NCI-H2081 treated with DMSO at 0.1 percent for 48 hours (cell line): ENCODE measurements at places on chromosomes 16 and 17.

GRCh38 chr17:75679706-75680211 is 12.6 kb downstream of the SAP30BP start:
- no peak for DNase-seq

DNA sequence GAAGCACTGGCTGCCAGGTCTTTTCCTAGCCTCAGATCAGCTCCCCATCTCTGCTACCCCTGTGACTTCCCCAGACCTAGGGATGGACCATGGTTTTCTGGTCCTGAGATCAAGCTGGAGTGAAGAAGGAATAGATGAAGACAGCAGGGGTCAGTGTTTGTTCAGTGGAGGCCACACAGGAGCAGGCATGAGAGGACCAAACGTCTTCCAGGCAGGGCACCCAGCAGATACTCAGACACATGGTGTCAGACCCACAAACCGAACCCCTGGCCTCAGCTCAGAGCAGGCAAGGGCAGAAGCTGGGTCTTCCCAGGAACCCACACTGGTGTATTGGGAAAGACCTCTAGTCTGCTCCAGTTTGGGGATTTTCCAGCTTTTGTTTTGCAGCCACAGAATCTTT is 189.7 kb downstream of the IRX5 start:
- DNase-seq, result no peak

GRCh38 chr17:56113486-56113885 is 39.8 kb upstream of the ANKFN1 start:
- no peak for DNase-seq

DNA sequence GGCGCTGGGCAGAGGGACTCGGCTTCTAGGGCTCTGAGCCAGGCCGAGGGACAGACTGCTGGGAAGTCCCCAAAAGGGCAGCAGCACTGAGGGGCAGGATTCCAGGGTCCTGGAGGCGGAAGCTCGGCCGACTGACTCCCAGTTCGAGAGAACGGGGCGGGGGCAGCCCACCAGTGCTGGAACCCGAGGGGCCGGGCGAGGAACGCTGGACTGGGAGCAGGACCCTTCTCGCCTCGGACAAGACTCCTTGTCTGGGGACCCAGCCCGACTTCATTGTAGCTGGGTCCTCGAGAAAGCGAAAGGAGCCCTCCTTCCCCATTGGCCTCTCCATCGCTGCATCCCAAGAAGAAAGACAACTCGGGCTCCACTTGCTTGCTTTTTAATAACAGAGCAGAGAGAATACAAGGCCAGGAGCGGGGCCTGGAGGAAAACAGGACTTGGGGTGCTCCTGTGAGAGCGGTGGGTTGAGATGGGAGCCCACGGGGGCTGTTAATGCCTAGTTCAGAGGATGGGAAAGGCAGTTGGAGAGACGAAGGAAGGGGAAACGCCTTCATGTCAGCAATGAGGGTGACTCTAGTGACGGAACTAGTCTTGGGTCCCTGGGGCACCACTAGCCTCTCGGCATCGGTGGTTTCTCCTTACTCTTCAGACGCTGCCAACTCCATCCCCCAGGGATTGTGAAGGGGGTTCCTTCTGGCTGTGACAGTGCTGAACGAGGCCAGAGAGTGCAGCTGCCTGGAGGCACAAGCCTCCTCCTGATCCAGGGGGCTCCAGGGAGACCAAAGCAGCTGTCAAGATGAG is 492 bp upstream of the CAMTA2 start:
- no peak for DNase-seq

- DNase-seq, result no peak
Measured at GRCh38 chr17:2237950-2238349, 65.6 kb downstream of the SMG6 start.

GRCh38 chr16:70711211-70712031 is 25.6 kb upstream of the MTSS2 start:
- no peak for DNase-seq

GRCh38 chr16:89110641-89111040 is 17.0 kb downstream of the ACSF3 start:
- no peak for DNase-seq

DNA sequence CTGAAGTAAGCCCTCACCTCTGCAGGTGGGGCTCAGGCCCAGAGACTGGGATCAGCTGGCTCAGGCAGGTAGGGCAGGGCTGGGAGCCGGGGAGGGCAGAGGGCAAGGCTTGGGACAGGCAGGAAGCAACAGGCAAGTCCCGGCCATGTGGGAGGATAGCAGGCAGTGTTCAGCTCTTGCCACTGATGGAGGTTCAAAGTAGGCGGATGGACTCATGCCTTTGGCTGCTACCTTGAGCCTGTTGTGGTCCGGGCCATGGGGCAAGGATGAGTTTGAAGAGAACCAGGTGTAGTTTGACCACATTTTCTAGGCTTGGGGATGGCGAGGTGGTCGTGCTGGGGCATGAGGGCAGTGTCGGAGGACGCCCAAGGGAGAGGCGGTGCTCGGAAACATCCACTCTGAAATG is 2.7 kb downstream of the PRCD start:
- DNase-seq, result no peak

GRCh38 chr17:76519048-76519966 is 18.1 kb upstream of the RHBDF2 start:
- no peak for DNase-seq

- no peak for DNase-seq
Measured at GRCh38 chr16:88003736-88004135, 52.5 kb downstream of the BANP start.

GRCh38 chr17:39812466-39812865 is 51.6 kb downstream of the IKZF3 start:
- DNase-seq, result peak; percentile 71

DNA sequence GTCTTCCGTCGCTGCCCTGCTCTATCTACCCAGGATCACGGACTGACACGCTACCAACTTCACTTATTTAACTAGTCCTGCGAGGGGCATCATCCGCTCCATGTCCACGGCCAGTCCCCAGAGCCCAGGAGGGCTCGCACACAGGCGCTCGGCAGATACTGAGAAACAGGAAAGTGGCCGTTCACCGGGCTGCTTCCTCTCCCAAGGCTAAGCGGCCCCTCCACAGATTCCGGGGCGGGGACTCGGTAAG is 388 bp downstream of the OXLD1 start:
- DNase-seq, result no peak

GRCh38 chr17:6789146-6789545 is 13.1 kb downstream of the FBXO39 start:
- DNase-seq, result no peak

DNA sequence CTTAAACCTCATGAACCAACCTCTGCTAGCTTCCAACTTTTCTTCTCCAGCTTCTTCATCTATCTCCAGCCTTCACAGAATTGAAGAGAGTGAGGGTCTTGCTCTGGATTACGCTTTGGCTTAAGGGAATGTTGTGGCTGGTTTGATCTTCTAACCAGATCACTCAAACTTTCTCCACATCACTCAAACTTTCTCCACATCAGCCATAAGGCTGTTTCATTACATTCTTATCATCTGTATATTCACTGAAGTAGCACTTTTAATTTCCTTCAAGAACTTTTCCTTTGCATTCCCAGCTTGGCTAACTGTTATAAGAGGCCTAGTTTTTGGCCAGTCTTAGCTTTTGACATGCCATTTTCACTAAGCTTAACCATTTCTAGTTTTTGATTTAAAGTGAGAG is 52.3 kb downstream of the CACNG1 start:
- no peak for DNase-seq

DNA sequence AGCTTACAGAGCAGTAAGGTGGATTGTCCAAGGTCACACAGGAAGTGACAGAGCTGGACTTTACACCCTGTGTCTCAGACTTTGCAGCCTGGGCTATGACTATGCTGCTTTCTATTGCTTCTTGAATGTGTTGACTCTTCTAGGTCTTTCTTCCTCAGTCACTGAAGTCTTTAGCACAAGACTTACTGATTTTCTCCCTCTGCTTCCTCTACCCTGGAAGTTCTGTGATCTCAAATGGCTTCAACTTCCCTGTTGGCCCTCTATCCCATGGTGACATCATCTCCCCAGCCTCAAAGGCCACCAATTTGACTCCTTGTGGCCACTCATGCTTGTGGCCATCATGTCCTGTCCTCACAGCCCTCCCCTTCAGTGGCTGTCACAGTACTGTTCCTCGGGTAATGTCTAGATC is 181.3 kb downstream of the HS3ST3A1 start:
- DNase-seq, result no peak

- DNase-seq, result no peak
Measured at GRCh38 chr16:57023541-57024249, 34.3 kb downstream of the NLRC5 start.

DNA sequence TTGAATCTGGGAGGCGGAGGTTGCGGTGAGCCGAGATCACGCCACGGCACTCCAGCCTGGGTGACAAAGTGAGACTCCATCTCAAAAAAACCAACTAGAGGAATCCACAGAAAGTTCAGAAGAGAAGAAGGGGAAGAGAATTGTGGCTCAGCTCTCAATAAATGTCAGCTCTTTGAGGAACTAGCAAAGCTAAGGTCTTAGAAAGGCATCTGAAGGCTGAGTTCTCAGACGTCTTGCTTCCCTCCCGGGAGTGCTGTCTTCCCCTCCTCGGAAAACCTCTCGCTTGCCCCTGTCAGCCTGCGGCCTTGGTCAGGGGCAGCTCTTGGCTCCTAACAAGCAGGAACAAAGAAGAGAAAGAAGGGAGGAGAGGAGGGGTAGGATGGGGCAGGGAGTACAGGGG is 5.3 kb downstream of the SHPK start:
- no peak for DNase-seq

DNA sequence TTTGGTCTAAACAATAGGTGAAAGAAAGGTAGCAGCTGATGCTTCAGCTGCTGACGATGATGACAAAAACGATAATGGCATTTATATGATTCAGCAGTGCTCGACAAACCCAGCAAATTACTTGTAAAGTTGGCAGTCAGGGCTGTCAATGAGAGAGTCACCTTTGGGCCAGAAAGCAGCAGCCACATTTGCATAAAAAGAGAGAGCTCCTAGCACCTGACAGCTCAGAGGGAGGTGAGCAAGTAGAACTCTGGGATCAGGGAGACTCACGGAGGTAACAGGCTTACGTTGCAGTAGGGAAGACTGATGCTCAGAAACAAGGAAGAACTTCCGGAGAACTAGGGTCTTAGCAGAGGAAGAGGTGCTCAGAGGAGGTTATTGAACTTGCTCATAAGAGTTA is 291.9 kb upstream of the ZFHX3 start:
- peak; percentile 65 for DNase-seq

GRCh38 chr16:73289232-73289631 is 241.3 kb upstream of the ZFHX3 start:
- DNase-seq, result no peak

DNA sequence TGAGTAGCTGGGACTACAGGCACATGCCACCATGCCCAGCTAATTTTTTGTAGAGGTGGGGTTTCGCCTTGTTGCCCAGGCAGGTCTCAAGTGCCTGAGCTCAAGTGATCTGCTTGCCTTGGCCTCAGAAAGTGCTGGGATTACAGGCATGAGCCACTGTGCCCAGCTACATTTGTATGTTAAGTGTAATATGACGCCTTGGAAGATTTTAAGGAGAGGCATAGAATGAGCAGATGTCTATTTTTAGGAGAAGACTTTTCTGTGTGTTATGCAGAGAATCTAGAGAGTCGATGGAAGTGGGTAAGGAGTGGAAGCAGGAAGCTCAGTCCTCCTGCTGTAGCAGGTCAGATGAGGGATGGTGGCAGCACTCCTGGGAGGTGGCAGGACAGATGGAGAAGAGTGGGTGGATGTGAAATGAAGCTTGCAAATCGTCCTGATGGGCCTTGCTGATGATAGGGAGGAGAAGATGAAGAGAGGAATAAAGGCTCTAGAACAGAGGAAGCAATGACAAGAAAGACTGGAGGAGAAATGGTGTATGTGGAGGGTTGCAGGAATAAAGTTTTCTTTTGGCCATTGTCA is 125.3 kb downstream of the SHISA6 start:
- DNase-seq, result no peak

GRCh38 chr17:55845385-55845784 is 94.5 kb downstream of the PCTP start:
- DNase-seq, result no peak

DNA sequence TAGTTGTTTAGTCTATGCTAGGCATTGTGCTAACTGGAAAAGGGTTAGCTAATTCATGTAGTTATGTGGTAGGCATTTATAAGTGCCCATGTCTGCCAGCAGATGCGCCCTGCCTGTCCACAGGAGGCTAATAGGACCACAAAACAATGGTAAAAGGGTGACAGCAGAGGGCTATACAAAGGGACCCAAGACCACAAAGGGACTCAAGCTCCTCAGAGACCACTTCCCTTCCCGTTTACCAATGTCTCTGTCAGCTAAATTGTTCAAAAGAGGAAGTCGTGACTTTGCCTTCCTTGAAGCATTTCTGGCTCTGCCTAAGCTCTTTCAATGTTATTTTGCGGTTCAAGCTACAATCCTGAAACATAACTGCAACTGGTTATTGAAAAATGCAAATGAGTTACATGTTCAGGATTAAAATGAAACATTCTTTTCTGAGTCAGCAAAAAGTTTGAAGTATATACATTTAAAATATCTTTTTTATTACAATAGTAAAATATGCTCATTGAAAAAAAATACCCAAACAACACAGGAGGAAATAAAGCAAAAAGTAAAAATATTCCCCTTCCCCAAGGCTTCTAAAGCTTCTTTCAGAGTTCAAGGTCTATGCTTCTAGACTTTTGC is 149.2 kb downstream of the MAF start:
- DNase-seq, result no peak
